ENCODE measurements at places on chromosomes 6 and 20.

DNA sequence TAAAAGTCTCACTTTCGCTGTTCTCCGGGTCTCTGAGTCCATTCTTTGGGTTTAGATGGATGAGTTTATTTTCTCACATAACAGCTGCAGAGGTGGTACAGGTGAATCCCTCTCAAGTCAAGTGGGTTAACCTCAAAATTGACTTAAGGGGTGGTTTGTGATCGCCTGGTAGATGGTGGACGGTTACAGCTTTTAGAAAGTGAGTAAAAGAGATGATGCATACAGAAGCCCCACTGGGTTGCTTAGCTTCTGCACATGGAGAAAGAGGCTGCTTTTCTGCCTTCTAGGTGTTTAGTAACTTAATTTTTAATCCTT lies 146.7 kb downstream of the TRIM27 start:
- no peak for DNase-seq

DNA sequence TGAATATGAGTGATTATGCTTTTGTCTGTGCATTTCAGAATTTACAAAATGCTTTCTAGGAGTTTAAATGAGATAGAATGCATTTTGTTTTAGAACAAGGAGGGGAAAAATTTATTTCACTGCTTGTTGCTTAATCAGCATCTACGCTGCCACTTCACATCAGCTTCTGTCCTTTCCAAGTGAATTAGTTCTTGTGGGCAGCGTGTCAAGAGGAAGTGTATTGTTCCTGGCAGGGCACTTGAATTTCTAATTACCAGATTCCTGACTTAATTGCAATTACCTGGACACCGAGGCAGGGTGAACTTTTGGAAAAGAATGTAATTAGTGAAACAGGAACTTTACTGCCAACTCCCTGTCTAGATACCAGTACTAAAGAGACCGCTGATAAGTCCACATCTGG lies 263.5 kb downstream of the TMEM242 start:
- DNase-seq, result no peak

- no peak for DNase-seq
Measured at GRCh38 chr6:38266921-38267354, 372.8 kb downstream of the BTBD9 start.

DNA sequence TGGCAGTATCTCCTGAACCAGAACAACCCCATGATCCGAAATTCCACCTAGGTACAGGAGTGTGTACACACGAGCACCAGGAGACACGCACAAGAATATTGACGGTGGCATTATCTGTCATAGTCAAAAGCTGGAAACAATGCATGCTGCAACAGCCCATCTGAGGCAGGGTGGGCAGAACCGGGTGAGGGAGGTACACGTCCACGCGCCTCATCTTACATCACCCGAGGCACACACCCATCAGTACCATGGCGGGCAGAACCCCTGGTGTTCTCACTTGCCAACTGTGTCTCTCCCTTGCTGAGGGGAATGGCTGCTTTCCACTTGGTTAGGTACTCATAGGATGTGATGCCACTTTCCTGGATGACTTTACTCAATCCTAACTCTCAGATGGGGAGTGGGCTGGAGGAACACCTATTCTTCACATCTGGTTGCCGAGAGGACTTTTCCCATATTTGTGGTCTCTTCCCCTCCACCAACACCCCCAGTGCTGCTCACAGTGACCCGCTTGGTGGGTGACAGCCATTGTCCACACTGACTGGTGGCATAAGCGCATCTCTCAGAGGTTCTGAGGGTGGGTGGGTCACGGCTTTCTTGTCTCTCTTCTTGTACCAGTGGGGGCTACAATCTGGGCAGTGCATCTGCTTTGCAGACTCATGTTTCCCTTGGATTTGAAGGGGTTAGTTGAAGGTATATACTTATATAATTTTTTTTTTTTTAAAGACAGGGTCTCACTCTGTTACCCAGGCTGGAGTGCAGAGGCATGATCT lies 13.5 kb downstream of the PPP1R3G start:
- DNase-seq, result no peak

DNA sequence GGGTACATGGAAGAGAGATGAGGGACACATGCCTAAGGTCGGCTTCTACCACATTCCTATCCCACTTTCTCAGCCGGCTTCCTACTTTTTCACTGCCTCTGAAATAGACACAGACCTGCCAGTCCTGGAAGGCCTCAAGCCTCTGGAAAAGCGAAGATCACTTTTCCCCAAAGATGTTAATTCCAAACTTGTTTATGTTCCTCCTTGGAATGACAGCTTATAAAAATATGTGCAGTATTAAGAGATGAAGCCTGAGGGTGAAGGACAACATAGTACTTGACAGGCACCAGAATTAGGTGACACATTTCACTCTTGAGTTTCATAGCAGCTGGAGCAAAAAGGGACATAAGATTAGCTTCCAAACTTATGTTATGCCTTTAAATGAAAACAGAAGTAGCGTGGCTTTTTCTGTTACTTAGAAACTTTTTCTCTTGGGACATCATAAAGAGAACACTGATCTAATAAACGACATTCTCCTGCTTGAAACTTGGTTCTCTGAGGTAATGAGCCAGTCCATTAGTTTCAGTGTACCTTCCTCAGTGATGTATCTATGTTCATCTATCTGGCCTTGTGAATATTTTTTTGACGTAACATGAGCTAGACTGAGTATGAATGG lies 25.3 kb downstream of the FOXO3 start:
- DNase-seq, result no peak

- peak; percentile 41 for DNase-seq
Measured at GRCh38 chr6:143248359-143248758, 187.7 kb downstream of the AIG1 start.

- DNase-seq, result no peak
Measured at GRCh38 chr6:6872459-6873344, 235.1 kb upstream of the RREB1 start.
